IPS-NIHi11 (cell line): ENCODE measurements at places on chromosomes 11 and 22.

DNA sequence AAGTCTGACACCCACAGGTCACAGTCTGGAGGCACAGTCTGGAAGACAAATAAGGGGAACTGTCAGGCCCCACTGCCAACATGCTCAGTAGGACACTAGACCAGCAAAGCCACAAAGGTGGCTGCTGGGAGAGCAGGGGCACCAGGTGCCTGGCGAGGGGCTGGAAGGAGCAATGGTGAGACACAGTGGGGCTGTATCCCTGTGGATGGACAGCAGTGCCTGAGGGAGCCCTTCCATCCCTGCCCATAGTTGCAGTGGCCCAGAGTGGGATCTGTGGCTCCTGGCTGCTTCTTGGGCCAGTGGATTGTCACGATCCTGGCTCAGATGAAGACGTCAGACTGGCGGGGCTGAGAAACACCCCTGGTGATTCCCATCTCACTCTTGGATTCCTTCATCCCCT, 154.6 kb downstream of the DSCAML1 start:
- DNase-seq = no peak

GRCh38 chr11:66289548-66290329, 796 bp upstream of the YIF1A start:
- peak; percentile 87 for DNase-seq

- DNase-seq = no peak
Measured at GRCh38 chr22:44002324-44002723, 21.8 kb upstream of the PARVB start.

GRCh38 chr11:72379384-72380131, 54.8 kb downstream of the CLPB start:
- DNase-seq = no peak

DNA sequence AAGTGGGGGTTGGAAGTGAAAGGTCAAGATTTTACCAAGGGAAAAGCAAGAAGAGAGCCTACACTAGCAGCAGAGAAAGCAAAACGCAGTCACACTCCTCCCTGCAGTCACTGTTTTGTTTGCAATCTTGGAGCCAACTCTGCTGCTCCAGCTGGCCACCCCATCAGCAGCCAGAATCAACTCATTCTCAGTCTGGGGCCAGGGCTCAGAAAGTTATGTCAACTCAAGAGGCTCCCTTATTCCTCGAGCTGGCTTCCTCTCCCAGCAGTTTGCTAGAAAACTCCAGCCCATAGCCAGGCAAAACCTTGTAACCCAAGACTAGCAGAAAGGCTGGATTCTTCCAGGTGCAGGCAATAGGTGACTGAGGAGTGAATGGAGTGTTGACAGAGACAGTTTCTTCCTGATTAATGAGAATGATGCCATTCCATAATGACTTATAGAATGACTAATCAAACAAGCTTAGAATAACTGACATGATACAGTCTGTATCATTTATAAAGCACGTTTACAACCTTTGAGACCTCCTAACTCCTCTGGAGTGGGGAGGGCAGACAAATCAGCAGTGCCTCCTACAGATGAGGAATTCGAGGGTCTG, 53.4 kb downstream of the P4HA3 start:
- DNase-seq = no peak

- DNase-seq = no peak
Measured at GRCh38 chr11:7480113-7480512, 5.2 kb upstream of the OLFML1 start.

- no peak for DNase-seq
Measured at GRCh38 chr22:27755521-27756211, 45.9 kb downstream of the MN1 start.

DNA sequence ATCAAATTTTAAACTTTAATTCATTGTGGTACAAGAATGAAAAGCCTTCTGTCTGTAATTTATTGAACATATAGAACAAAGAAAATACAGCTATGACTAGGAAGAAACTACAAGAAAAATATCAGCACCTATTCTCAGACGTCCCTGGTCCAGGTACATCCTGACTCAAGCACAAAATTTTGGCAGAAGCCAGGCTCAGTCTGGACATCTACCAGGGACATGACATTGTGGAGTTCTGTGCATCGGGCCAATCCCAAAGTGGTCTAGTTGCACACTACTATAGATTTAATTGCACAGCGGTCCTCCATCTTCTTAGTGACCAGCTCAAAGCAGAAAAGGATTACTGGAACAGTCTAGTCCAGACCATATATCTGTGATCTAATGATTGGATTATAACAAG, 15.7 kb upstream of the CD59 start:
- DNase-seq = no peak

GRCh38 chr11:19478891-19479290, 233.7 kb upstream of the NAV2 start:
- DNase-seq = no peak

GRCh38 chr22:38012604-38013072, 28.3 kb upstream of the SOX10 start:
- no peak for DNase-seq

DNA sequence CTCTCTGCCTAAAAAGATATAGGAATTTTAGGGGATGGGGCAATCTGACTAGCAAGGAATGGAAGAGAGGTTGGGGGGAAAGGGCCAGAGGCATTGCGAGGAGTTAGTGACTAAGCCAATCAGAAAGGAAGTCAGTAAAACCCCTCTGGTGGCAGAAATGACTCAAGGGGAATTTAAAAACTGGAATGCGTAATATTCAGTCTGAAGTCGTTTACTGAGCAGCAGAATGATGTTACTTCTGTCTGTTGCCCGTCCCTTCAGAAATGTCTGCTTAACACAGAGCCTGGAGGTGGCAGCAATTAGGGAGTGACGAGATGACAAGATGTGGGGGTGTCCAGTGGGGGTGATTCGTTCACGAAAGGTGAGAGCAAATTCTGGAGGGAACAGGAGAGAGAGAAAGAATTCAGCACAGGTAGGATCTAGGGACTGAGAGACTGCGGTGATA, 107.7 kb upstream of the CLMP start:
- DNase-seq = no peak

GRCh38 chr11:30608534-30608933, 22.4 kb upstream of the MPPED2 start:
- no peak for DNase-seq

DNA sequence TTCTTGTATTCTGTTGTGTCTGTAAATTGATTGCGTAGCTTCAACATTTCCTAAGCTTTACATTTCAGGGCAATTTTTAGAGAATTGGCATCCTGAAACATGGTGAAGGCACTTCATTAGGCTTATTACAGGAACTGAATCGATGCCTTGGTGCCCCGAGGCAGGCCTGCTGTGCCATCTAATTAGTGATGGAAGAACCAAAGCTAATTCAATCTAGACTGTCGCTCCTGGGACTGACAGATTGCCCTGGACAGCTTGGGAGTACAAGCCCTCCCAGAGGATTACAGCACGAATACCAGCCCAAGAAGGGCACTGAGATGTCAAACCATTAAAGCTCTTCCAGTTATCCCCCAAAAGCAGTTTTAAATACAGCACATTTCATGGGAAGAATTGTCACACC, 243.2 kb upstream of the ZC3H12C start:
- DNase-seq = no peak

GRCh38 chr11:17383461-17383860, 5.0 kb downstream of the KCNJ11 start:
- no peak for DNase-seq

- DNase-seq = no peak
Measured at GRCh38 chr22:42959576-42960509, 55.1 kb downstream of the PACSIN2 start.

- no peak for DNase-seq
Measured at GRCh38 chr11:99509863-99510262, 489.1 kb downstream of the CNTN5 start.

DNA sequence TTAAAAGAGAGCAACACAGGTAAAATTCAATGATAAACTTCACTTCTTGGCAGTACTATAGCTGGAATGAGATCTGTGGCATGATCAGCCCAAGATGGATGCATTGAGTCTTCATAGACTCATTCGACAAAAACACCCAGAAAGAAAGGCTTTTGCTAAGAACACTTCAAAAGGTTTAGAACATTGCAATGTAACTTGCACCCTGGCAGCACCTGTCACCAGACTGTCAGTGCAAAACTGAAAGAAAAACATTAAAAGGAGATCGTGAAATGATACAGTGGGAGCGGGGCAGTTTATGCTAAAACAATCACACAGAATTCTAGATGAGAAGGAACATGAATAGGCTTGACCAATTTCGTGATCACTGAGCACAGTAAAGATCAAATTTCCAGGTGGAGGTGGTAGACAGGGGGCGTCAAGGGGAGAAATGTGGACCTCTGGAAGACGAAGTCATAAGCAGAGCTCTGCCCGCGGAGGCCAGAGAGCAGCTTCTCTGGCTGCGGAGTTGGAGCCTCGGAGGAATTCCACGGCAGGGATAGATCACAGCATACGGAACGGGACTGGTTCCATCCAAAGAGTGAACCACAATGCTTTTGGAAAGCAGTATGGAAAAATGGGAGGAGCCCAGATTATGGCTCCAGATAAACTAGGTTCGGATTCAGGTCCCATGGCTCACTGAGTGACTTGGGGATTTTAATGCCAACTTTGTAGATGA, 11.9 kb downstream of the VSIG10L2 start:
- no peak for DNase-seq

- peak; percentile 71 for DNase-seq
Measured at GRCh38 chr22:50526834-50527801, 1.7 kb upstream of the SCO2 start.

- DNase-seq = no peak
Measured at GRCh38 chr11:128457874-128458273, 129.5 kb downstream of the ETS1 start.

- DNase-seq = no peak
Measured at GRCh38 chr11:76825726-76826396, 34.9 kb upstream of the ACER3 start.

- no peak for DNase-seq
Measured at GRCh38 chr22:29165321-29166060, 40.2 kb upstream of the EMID1 start.

DNA sequence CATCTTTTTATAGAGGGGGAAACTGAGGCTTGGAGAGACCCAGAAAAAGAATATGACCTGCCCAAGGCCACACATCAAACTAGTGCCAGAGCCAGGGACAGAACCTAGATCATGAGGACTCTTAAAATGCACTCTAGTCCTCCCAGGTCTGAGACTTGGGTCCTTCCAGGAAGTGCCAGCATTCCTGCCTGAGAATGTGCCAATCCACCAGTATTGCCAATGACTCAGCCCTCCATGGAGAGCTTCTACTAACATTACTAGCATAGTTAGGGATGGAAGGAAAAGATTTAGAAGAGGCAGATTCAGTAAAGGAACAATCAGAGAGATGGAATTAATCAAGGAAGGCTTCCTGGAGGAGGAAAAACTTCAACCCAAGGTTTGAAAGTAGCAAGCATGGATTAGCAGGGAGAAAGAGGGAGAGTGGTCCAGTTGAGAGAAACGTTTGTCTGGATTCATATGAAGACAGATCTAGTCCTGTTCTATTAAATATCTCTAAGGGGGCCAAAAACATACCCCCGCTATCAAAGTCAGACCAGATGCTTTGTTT, 20.1 kb upstream of the SMIM35 start:
- DNase-seq = no peak

GRCh38 chr22:25487508-25487907, 77.0 kb upstream of the GRK3 start:
- DNase-seq = no peak

DNA sequence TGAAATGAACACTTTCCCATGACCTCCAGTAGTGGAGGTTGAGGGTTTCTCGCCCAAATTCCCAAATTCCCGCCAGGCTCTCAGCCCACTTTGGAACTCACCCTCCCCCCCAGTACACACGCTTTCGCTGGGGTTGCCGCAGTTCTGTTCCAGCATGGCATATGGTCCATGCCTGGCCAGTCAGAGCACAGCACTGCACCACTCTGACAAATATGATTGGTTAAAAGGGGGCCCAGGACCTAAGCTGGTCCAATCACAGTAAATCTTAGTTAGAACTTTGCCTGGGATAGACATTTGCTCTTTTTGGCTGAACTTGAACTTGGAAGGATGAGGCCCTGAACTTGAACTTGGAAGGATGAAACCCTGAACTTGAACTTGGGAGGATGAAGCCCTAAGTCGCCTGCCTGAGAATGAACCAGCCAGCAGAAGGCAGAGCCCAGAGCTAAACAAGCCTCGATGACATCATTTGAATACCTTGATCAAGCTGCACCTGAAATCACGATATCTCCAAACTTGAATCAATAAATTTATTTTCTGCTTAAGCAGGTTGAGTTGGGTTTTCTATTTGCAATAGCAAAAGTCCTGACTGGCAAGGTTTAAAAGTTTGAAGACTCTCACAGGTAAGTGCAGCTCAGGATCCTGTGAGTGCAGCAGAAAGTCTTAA, 12.6 kb upstream of the SSTR3 start:
- DNase-seq = no peak

GRCh38 chr11:74412733-74413359, 14.6 kb upstream of the PGM2L1 start:
- DNase-seq = no peak

GRCh38 chr11:34634694-34635062, 13.8 kb downstream of the EHF start:
- DNase-seq = no peak

DNA sequence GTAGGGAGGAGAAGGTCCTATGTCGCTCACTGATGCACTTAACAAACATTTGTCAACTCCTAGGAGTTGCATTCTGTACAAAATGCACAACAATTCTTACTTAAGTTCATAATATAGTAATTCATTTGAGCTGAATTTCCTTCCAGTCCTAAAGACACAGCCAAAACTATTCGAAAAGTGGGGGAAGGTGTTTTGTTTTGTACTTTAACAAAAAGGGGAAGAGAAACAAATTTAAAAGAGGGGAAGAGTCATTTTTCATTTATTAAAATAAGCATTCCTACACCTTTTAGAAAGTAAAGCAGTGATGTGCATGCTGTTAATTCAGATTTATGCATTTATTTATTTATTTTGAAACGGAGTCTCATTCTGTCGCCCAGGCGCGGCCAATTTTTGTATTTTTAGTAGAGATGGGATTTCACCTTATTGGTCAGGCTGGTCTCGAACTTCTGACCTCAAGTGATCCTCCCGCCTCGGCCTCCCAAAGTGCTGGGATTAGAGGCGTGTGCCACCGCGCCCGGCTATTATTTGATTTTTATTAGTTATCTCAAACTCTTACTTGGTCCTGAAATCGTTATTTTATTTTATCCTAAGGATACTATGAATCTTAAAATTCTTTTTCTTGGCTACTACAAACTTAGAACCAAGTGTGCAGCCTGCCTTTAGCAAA, 1.1 kb upstream of the FANCF start:
- DNase-seq = no peak

GRCh38 chr11:122983438-122984185, 2.0 kb upstream of the BSX start:
- DNase-seq = no peak

GRCh38 chr11:131762346-131763110, 392.1 kb downstream of the NTM start:
- DNase-seq = no peak

- peak; percentile 91 for DNase-seq
Measured at GRCh38 chr11:16924826-16925560, 89.2 kb downstream of the PLEKHA7 start.

- DNase-seq = no peak
Measured at GRCh38 chr11:115178705-115179104, 325.5 kb downstream of the CADM1 start.

GRCh38 chr11:43021466-43021865, 290.3 kb upstream of the API5 start:
- peak; percentile 23 for DNase-seq

GRCh38 chr11:773425-773824, 3.9 kb downstream of the GATD1 start:
- no peak for DNase-seq
